ENCODE measurements at places on chromosomes 7 and 10.

DNA sequence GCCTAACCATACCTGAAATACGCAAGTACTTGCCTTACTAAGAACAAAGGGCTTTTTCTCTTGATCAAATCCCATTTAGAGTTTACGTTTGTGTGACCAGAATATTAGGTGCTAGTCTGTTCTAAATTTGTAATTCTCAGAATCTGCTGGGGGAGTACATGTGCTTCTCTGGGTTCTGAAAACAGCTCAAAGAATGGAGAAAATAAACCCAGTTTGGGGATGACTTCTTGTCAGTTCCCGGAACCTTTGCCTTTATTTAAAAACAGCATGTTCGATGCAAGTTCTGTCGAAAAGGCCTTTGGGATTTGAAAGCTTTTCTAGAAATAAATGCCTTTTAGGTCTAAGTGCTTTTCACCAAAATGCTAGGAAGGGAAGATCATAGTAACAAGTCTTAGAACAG is 147.0 kb downstream of the ARID5B start:
- DNase-seq: peak; percentile 39

DNA sequence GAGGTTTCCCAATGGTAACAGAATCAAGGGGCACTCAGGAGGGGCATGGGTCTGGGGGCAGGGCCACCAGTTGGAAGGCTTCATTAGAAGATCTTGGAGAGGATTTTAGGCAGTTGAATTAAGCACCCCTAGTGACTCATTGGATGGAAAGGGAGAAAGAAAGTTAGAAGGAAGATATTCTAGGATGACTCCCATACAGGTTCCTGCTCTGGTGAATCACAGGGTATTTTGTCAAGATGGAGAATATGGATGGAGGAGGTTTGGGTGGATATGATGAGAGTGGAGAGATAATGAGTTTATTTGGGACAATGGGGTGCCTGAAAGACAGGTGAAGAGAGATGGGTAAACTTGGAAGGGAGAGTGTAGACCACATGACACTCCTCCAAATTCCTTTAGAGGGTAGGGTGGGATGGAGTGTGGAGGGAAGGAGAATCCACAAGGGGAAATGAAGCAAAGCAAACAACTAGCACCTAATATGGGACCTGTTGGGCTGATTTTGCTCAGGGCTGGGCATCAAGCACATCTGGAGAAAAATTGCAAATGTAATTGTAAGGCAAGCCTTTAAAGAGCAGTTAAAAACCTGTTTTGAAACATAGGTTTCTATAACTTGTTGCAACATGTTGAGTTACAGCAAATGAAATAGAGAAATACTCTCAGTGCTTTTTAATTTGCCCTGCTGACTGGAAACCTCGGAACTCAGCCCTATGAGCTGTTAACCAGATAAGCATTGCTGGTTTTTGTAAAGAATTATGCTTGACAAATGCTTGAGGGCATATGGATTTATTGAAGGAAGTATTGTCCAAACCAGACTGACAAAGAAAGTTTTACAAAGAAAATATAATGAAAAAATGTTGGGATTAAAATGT is 2.9 kb upstream of the ENTPD7 start:
- DNase-seq: no peak

DNA sequence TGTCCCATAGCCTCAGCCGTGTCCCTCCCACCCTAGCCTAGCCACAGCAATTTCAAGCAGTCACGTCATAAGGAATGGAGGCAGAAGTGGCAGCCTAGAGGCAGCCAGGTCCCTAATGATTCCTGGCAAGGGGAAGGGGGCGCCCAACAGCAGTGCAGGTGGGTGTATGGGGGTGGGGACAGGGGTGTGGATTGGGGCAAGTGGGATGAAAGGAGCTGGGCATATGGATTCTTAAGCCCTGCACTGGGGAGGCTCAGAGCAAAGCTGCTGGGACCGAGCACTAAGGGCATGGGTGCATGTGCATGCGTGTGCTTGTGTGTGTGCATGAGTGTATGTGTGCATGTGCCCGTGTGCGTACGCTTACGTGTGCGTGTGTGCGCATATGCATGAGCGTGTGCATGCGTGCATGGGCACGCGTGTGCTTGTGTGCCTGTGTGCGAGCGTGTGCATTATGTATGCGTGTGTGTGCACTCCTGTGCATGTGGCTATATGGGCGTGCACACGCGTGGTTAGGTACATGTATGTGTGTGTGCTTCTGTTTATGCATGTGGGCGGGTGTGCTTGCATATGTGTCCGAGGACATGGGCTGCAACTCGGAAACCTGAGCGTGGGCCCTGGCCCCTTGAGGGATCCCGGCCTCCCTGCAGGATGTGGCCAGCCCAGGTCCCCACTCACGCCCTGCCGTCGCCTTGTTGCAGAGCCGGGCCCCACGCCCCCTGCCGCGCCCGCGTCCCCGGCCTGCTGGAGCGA is 34.1 kb downstream of the SH2B2 start:
- DNase-seq: no peak

DNA sequence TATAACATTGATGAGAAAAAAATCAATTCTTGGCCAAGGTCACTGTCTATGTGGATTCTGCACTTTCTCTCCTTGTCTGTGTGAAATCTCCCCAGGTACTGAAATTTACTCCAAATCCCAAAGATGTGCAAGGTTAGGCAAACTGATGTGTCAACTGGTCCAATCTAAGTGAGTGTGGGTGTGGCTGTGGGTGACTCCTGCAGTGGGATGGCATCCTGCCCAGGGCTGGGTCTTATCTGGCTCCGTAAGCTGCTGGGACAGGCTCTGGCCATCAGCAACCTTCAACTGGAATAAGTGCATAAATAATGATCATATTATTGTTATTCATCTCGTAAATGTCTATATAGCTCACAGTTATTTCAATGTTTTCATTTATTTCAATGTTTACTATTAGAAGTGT is 79.3 kb downstream of the JCAD start:
- no peak for DNase-seq

DNA sequence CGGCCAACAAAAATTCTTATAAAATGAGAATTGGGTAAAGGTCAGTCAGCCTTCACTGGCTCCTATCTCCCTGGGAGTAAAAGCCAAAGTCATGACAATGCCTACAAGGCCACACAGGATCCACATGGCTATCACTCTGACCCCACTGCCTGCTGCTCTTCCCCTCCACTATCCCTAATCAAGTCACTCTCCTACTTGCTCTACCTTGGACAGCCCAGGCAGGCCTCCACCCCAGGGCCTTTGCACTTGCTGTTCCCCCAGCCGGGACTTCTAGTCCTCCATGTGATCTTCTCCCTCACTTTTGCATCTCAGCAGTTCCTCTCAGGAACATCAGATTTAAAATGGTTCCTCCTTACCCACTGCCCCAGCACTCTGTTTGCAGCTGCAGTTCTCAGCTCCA is 50.6 kb downstream of the PRR15 start:
- no peak for DNase-seq

DNA sequence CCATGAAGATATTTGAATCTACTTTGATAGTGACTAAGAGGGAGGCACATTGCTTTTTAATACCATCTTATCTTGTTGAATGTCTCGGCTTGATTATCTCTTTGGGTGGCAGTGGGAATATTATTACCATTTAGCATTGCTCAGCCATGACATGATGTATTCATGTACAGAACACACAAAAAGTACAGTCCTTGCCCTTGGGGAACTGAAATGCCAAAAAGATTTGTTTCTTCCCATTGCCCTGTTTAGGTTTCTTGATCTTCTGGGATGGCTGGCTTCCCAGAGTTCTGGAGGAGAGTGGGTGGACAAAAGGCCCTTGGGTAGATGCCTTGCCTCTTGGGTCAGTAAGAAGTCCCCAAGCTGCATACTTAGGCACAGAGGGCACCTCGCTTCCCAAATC is 23.8 kb downstream of the SUFU start:
- no peak for DNase-seq

- no peak for DNase-seq
Observed at GRCh38 chr7:86991771-86992191, 67.7 kb downstream of the ELAPOR2 start.

- no peak for DNase-seq
Observed at GRCh38 chr7:85897967-85898366, 711.1 kb upstream of the SEMA3D start.

- DNase-seq: no peak
Observed at GRCh38 chr10:21599582-21599981, 65.5 kb downstream of the MLLT10 start.

- DNase-seq: peak; percentile 66
Observed at GRCh38 chr10:79374312-79375191, 27.3 kb downstream of the PPIF start.

DNA sequence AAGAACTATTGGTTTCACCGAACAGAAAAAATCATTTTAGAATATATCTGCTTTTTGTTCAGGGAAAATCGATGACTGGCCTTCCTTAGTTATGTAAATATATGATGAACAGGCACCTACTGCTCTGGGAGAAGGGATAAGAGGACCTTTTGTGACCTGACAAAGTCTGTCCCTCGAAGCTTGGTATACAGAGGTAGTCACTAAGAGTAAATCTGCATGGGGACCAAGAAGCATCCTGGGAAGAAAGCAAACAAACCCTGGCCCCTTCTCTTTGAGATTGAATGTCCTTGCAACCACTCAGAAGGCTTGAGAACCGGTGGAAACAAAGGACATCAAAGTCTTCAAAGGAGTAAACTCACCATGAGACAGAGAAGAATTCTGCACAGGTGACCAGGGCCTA is 52.3 kb downstream of the SKIDA1 start:
- no peak for DNase-seq

- no peak for DNase-seq
Observed at GRCh38 chr7:3285652-3286051, 15.4 kb upstream of the SDK1 start.

- DNase-seq: no peak
Observed at GRCh38 chr10:133274751-133275683, 1.7 kb downstream of the ADAM8 start.

DNA sequence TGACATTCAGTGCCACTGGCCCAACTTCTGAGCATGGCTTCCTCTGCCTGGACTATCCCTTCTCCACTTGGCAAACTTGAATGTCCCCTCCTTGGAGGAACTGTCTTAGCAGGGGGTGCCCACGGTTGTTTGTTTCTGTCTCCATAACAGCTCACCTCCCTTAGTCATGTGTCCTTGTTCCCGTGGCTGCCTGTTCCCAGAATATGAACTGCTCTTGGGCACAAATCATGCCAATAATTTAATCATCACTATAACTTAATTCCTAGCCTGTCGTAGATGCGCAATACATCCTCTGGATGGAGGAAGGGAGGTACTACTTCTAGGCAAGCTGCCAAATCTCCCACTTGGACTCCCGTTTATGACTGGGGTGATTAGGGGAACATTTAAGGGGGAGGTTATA is 173.1 kb downstream of the MYOF start:
- no peak for DNase-seq

- no peak for DNase-seq
Observed at GRCh38 chr7:76273503-76273902, 29.0 kb upstream of the HSPB1 start.

DNA sequence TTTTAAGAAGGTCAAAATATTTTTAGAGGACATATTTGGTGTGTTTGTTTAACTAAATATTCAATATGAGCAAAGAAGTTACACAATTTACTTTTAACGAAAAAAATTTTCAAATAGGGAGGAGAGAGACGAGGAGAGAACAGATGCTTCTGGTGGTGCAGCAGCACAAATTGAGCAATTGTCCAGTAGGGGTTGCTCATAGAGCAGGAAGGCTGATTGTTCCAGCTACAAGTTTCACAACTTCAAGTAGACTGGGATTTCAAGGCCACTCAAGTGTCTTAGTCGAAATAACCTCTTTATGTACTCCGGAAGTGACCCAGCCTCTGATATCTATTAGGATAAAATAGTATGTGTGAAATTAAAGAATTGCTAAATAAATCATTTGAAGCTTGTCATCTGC is 197.9 kb downstream of the HDAC9 start:
- no peak for DNase-seq

- DNase-seq: no peak
Observed at GRCh38 chr10:58968389-58968755, 208.1 kb upstream of the PHYHIPL start.

DNA sequence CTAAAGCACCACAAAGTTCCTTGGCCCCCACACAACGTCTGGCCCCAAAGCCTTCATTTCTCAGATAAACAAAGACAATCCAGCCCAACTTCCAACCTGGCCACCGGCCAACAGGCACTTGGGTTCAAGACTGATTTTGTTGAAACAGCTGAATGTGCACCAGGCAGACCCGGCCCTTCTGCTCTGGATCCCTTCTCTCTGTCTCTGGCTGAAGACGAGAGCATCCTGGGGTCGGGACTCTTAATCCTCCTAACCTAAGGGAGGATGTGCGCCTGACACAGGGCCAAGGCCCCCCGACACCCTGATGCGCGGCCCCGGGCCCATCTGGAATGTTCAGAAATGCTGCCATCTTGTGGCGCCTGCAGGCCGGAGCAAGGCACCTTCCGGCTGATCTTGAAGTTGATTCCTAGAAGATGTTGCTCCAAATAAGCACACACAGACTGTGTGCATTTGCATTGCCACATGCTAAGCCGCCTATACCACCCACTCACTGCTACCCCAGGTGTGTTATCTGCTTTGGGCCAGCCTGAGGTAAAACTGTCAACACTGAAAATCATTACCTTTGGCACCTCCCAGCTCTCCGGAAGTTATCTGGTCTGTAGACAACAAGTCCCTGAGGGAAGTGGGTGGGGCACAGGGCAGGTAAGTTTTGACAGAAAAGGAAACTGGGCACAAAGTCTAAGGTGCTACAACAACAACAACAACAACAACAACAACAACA is 98.4 kb upstream of the HABP2 start:
- DNase-seq: no peak

- no peak for DNase-seq
Observed at GRCh38 chr7:4271716-4272015, 410.4 kb upstream of the FOXK1 start.

GRCh38 chr7:22019931-22020330 is 74.2 kb upstream of the CDCA7L start:
- no peak for DNase-seq

DNA sequence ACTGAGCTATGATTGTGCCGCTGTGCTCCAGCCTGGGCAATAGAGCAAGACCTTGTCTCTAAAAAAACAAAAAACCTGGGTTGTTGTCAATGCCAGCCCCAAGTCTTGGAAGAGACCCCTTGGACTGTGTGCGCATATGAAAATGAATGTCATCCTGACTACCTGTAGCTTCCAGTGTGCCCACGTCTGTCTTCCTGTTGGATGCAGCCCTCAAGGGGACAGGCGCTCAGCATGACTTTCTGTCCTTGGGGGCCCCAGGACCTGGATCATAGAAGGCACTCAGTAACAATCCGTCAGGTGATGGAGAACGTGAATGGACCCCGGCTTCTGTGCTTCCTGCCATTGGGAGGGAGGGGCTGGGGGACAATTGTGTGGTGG is 9.0 kb downstream of the PRF1 start:
- no peak for DNase-seq

DNA sequence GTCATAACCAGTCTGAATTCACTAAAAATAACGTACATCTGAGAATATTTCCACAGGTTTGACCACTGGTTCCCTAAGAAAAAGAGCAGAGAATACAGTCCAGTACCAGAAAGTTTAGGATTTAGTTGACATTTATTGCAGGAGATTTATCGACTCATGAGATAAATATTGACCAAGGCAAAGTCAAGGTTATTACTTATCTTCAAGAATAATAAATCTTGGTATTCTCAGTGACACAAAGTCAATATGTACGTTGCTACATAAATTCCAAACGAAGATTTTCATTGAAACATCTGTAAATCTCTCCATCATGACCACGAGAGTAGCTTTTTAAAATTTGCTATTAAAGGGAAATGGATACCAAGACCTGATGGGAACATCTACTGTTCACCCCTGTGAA is 39.4 kb upstream of the GRB10 start:
- no peak for DNase-seq
